ENCODE measurements at places on chromosomes 3 and 15.

GRCh38 chr15:78322243-78322642 lies 17.9 kb upstream of the CRABP1 start:
- no peak for DNase-seq

GRCh38 chr15:23546158-23546557 lies 19.3 kb upstream of the MKRN3 start:
- no peak for DNase-seq

GRCh38 chr3:174198199-174198598 lies 660.9 kb upstream of the NAALADL2 start:
- DNase-seq, result no peak

GRCh38 chr3:128546646-128547045 lies 53.6 kb upstream of the GATA2 start:
- no peak for DNase-seq

Measured in activated CD4-positive, alpha-beta T cell treated with anti-CD3 and anti-CD28 coated beads, Interleukin-2, Interleukin-6, amounts not matched to agents 100 ng/mL and 50 ng/mL, durations not matched to agents 16 hours and 8 hours (primary cell).